Spinal cord (tissue), 10 donors: ENCODE measurements at places on chromosomes 4 and X. TPM values are rescaled to one million over a fixed set of nuclear protein-coding genes. Genes with fewer than 3 reads are reported as not detected.

- H3K36me3 ChIP-seq = no peaks in the 10 kb centered on the region
- no peaks in the 10 kb centered on the region for H3K4me1 ChIP-seq
- no peak for DNase-seq
Observed at GRCh38 chr4:79563219-79563618, 155.2 kb upstream of the GK2 start.

DNA sequence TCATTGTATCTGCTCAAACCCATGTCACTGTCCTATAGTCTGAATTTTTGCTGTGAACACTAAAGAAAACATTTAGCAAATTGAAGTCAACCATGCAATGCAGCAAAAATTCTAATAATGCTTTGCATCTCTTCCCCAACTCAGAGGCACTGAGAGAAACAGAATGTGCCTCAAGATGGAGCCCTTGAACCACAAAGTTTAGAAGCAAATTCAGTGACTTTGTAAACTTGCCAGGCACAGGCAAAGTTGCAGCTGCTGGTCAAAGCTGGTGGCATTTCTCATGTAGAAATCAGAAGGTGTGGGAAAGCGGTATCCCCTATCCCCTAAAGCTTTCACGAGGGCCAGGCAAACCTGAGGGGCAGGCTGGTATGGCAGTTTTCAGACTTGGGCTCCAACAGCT is 121.7 kb upstream of the DIPK2B start:
- H3K27ac ChIP-seq = no peak overlapping the region
- DNase-seq = peak; percentile 80
- peaks cover 13% of the 10 kb centered on the region for H3K27me3 ChIP-seq
- H3K36me3 ChIP-seq = no peaks in the 10 kb centered on the region
- H3K4me1 ChIP-seq = peaks cover 3% of the 10 kb centered on the region

DNA sequence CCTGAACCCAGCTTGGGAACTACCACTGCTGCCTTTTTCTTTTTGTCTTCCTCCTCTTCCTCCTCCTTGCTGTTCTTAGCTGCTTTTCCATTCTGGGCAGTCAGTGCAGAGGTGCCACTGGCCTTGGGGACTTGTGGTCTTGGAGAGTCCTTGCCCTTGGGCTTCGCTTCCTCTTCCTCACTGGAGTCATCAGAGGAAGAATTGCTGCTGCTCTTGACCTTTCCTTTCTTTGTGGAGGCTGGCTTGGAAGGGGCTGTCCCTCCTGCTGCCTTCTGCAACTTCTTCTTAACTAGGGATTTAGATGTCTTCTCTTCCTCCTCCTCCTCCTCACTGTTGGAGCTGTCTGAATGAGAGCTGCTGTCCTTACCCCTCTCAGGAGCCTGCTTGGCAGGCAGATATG is 53.2 kb downstream of the FAM9B start:
- H3K4me1 ChIP-seq = no peaks in the 10 kb centered on the region
- H3K36me3 ChIP-seq = no peaks in the 10 kb centered on the region
- H3K4me3 ChIP-seq = no peak overlapping the region

DNA sequence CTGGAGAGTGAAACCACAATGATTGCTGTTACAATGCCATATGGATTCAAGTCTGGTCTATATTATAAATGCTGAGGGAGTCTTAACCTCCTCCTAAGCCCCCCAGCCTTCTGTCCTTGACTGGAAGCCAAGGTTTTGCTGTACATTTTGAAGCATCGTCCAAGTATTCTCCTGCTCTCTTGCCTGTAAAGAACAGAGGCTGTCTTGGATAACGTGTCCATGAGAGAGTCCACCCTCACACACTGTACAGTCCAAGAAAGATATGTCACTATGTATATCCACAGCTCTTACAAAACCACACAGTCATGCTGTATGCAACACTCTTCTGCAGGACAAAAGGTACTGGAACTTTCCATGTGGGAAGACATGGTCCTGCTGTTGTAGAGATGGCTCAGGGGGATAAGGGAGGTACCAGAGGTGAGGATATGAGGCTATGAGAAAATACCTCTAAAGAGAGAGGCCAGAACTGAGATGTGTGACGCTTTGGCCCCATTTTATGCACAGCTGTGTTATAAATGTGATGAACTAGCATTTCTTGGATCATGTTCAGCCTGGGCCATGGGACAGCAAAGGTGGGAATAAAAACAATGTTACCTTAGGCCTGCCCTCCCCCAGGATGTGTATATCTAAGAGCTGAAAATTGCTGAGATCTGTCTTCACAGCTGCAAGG is 678.6 kb downstream of the IQCM start:
- H3K27ac ChIP-seq = no peak overlapping the region
- H3K36me3 ChIP-seq = no peaks in the 10 kb centered on the region
- no peak overlapping the region for H3K4me3 ChIP-seq
- no peaks in the 10 kb centered on the region for H3K27me3 ChIP-seq

- no peaks in the 10 kb centered on the region for H3K36me3 ChIP-seq
- DNase-seq = no peak
- no peak overlapping the region for H3K27ac ChIP-seq
- H3K27me3 ChIP-seq = no peaks in the 10 kb centered on the region
Observed at GRCh38 chr4:162010362-162010761, 153.4 kb downstream of the FSTL5 start.

DNA sequence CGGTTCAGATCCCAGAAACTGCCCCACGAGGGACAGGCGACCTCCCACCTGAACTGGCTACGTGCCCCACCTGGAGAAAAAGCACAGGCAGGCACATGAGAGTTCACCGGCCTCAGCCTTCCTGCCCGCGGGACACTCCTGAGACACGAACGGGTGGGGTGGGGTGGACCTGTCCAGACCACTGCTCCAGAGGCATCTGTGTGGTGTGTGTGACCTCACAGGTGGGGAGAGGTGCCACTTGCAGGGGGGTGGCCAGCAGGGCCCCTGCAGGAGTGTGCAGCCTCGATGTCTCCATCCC is 18.5 kb downstream of the NELFA start:
- H3K36me3 ChIP-seq = peaks cover 84% of the 10 kb centered on the region
- H3K4me1 ChIP-seq = peaks cover 6% of the 10 kb centered on the region
- no peak overlapping the region for H3K4me3 ChIP-seq
- DNase-seq = no peak

- no peaks in the 10 kb centered on the region for H3K36me3 ChIP-seq
- H3K27me3 ChIP-seq = no peaks in the 10 kb centered on the region
- no peaks in the 10 kb centered on the region for H3K4me1 ChIP-seq
- no peak overlapping the region for H3K27ac ChIP-seq
- H3K4me3 ChIP-seq = no peak overlapping the region
Observed at GRCh38 chr4:107896158-107896645, 35.1 kb upstream of the CYP2U1 start.

- no peaks in the 10 kb centered on the region for H3K36me3 ChIP-seq
- no peak overlapping the region for H3K27ac ChIP-seq
- H3K4me1 ChIP-seq = no peaks in the 10 kb centered on the region
- H3K4me3 ChIP-seq = no peak overlapping the region
- peaks cover 16% of the 10 kb centered on the region for H3K27me3 ChIP-seq
- no peak for DNase-seq
Observed at GRCh38 chrX:40570346-40571093, 10.2 kb upstream of the ATP6AP2 start.

DNA sequence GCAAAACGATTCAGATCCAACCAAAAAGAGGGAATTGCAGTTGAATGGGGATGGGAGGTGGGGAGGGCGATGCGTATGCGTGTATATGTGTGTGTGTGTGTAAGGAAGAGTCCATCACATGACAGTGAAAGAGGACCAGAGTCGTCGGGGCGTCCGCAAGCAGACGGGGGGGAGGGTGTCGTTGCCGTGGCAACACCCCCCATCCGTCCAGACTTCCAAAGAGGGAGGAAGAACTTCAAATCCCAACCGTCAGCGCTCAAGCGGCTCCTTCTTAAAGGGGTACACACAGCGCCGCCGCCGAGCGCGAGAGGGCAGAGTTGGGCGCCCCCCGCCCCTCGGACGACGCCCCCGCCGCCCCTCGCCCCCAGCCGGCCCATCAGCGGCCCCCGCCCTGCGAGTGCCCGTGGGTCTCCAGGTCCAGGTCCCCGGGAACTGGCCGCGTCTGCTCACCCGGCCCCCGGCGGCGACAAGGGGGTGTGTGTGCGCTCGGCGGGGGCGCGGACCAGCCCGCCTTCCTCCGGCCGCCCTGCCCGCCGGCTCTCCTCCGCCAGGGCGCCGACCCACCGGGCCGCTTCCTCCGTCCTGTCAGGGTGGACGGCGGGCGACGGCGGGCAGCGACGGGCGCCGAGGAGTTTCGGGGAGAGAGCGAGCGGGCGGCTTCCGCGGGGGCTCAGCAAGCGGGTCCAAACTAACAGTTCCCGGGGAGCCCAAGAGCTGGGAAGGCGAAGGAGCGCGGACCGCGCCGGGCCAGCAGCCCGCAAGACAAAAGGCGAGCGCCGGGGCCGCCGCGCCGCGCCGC is 685 bp downstream of the LCORL start:
- H3K27ac ChIP-seq = peak overlapping the region; percentile 96
- H3K4me3 ChIP-seq = peak overlapping the region; percentile 93
- peak; percentile 21 for DNase-seq
- H3K27me3 ChIP-seq = no peaks in the 10 kb centered on the region
- H3K4me1 ChIP-seq = no peaks in the 10 kb centered on the region

DNA sequence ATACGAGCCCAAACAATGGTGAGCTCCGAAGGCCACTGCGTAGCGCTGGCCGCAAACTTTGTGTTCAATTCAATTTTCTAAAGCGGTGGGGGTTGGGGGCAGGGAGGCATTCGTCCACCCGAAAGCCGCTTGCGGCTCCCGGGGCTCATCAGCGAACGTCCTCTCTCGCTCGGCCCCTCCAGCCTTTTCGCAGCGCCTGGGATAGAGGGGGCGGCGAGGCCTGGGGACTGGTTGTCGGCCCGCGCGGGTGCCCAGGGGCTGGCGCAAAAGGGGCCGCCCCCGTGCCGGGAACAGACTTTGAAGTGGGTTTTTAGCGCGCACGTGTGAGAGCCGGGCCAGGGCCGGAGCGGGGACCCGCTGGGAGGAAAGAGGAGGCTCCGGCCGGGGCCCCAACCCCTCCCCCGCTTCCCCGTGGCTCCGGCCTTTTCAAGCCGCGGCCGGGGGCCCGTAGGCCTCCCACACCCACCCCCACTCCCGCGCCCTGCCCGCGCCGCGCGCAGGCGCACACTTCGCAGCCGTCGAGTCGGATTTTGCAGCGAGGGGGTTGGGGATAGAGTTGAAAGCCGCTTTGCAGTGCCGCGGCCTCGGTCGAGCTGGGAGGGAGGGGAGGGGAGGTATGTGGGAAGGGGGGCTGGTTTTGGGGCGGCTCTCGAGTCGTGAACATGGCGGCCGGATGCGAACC is 8.3 kb downstream of the ZIC3 start:
- peaks cover 13% of the 10 kb centered on the region for H3K4me1 ChIP-seq
- H3K4me3 ChIP-seq = peak overlapping the region; percentile 13
- peak; percentile 68 for DNase-seq
- H3K27ac ChIP-seq = peak overlapping the region; percentile 75

DNA sequence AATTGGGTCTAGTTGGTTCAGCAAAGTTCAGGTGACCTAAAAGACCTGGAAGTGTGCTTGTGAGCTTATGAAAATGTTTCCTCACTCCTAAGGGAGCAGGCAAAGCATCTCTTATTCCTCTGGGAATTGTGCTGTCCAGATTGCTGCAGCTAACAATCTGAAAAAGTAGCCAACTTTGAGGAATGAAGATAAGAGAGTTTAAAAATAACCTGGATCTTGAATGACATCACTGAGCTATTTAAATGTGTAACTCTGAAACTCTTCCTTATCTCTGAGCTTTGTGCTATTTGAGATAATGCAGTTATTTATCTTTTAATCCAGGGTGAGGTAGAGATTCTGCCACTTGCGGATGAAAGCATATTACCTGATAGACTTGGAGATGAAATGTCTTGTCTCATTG is 384.8 kb downstream of the PPP4R3C start:
- no peak overlapping the region for H3K27ac ChIP-seq
- H3K36me3 ChIP-seq = no peaks in the 10 kb centered on the region
- no peaks in the 10 kb centered on the region for H3K27me3 ChIP-seq
- DNase-seq = no peak
- no peak overlapping the region for H3K4me3 ChIP-seq

GRCh38 chr4:82217986-82218715 is 155.6 kb downstream of the HNRNPD start:
- no peak overlapping the region for H3K4me3 ChIP-seq
- DNase-seq = no peak
- no peaks in the 10 kb centered on the region for H3K36me3 ChIP-seq
- H3K27ac ChIP-seq = no peak overlapping the region
- no peaks in the 10 kb centered on the region for H3K27me3 ChIP-seq
- no peaks in the 10 kb centered on the region for H3K4me1 ChIP-seq

DNA sequence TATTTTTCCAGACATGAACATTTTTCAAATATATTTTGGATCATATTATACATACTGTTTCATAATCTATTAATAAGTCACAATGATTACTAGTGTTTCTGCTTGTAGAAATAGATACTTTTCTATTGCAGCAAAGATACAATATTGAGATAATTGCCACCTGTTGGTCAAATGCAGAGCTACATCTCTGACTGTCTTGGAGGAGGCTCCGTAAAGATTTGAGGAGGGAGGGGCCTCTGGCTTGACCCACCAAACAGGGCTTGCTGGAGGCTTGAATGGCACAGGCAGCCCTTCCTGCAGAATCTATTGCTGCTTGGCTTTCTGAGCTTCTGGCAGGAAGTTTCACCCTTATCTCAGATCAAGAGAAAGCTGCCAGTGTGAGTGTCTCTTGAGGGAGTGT is 99.3 kb upstream of the ARMCX2 start:
- H3K27ac ChIP-seq = no peak overlapping the region
- H3K36me3 ChIP-seq = no peaks in the 10 kb centered on the region
- no peak overlapping the region for H3K4me3 ChIP-seq
- H3K4me1 ChIP-seq = no peaks in the 10 kb centered on the region
- H3K27me3 ChIP-seq = peaks cover 2% of the 10 kb centered on the region
- no peak for DNase-seq

- H3K36me3 ChIP-seq = no peaks in the 10 kb centered on the region
- no peak overlapping the region for H3K4me3 ChIP-seq
- no peaks in the 10 kb centered on the region for H3K27me3 ChIP-seq
- no peaks in the 10 kb centered on the region for H3K4me1 ChIP-seq
Observed at GRCh38 chr4:24930151-24930550, 17.3 kb upstream of the CCDC149 start.

GRCh38 chr4:92825256-92825655 is 521.5 kb downstream of the GRID2 start:
- no peaks in the 10 kb centered on the region for H3K27me3 ChIP-seq
- H3K27ac ChIP-seq = no peak overlapping the region
- no peak overlapping the region for H3K4me3 ChIP-seq
- no peaks in the 10 kb centered on the region for H3K36me3 ChIP-seq

DNA sequence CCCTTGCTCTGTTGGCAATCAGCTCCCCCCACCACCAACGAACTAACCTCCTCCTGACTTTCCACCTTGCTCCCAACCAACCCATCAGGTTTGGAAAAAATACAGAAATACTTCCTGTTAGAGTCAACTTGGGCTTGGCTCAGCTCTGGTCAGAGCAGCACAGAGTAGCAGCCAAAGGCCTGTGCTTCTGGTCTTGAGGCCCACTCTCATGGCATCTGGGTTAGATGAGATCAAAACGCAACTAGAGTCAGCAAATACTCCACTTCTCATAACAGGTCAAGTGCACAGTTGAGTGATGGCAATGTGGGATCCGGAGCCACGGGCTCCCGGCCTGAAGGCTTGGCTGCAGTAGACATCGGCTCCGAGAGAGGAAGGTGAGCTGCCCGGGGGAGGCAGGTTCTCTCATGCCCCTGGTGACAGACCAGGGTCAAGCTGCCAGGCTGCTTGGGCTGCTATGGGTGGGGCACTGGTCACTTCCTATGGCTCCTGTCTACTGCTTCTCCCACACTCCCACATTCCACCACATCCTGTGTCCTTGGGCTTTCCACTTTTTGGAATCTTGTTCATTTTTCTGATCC is 34.8 kb downstream of the ZNF185 start:
- no peak overlapping the region for H3K27ac ChIP-seq
- DNase-seq = no peak
- H3K4me1 ChIP-seq = peaks cover 6% of the 10 kb centered on the region
- H3K27me3 ChIP-seq = no peaks in the 10 kb centered on the region

ZIC3 gene
- total RNA-seq = 6.8 TPM

RAB28 gene
- 23.7 TPM for total RNA-seq

FAM9B gene
- not detected for total RNA-seq

COL4A6 gene
- total RNA-seq = 11.5 TPM

ZNF185 gene
- total RNA-seq = 8.9 TPM
